ENCODE measurements at places on chromosomes 6 and 20. TPM values are rescaled to one million over a fixed set of nuclear protein-coding genes. Genes with fewer than 3 reads are reported as not detected.

DNA sequence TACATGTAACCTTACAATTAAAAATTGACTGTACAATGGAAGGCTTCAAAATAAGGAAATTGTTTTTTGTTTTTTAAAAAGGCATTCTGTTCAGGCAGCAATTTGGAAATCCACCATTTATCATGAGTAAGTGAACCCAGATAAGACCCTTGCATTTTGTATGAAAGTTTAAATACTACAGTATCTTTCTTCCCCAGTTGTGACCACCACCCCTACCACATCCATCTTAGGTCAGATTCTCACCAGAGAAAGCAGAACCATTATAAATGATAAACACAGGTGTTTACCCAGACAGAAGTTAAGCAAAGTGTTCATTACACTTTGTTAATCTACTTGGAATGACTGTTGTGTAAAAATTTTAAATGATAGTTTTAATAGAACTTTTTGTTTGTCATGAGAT is 20.2 kb downstream of the SENP6 start:
- no peaks in the 10 kb centered on the region for H3K27me3 ChIP-seq
- no peaks in the 10 kb centered on the region for H3K36me3 ChIP-seq
- H3K4me3 ChIP-seq: no peak overlapping the region
- no peak for DNase-seq

DNA sequence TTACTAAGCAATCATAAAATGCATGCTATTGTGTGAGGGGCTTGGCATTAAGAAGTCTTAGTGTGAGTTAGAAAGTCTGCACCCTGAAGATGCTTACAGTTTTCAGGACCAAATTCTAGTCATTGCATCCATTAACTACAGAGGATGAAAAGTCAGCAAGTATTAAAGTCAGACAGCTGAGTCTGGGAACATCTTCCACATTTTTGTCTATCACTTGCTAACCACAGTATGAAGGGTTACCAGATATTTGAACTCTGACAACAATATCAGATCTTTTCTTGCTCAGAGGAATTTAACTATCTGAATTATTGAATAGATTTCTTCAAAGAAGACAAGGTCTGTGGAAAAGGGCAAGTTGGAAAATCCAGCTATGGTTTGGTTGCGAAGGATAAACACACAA is 264.4 kb downstream of the BTBD9 start:
- no peak overlapping the region for H3K27ac ChIP-seq
- DNase-seq: no peak
- no peaks in the 10 kb centered on the region for H3K27me3 ChIP-seq
- no peak overlapping the region for H3K4me3 ChIP-seq

DNA sequence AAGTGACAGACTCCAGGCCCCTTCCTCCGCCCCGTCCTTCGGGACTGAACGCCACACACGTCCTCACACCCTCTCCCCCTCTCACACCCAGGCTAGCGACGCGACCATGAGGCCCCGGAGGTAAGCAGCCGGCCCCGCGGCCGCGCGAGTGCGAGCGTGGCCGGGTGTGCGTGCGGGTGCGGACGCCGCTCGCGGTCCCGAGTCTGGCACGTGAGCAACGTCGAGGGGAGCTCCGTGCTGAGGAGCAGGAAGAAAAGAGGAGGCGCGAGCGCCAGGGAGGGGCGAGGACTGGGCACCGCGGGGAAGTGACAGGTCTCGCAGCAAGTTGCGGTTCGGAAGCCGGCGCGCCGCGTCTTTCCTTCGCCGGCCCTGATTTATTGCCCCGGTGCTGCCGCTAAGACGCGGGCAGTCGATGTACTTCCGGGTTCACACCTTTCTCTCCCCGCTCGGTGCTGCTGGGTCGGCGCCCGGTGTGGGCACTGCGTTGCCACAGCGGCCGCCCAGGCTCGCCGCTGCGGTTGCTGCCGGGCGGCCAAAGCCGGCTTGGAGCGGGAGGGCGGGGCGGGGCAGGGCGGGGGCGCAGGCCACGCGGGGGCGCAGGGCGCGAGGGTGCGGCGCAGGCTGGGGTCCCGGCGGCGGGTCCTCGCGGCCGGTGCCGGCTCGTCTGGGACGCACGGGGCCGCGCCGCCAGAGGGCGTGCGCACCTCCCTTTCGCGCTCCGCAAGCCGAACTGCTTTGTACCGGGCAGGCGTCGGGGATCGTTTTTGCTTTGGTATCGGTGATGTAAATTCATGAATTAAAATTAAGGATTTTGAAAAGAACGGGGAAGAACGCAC is 15.8 kb upstream of the LIN28B start:
- no peaks in the 10 kb centered on the region for H3K36me3 ChIP-seq
- peaks cover 28% of the 10 kb centered on the region for H3K27me3 ChIP-seq
- peak overlapping the region; percentile 32 for H3K4me3 ChIP-seq
- peak; percentile 66 for DNase-seq
- H3K27ac ChIP-seq: no peak overlapping the region

GRCh38 chr6:162177746-162178145 is 549.8 kb downstream of the PRKN start:
- H3K4me1 ChIP-seq: no peaks in the 10 kb centered on the region
- H3K36me3 ChIP-seq: no peaks in the 10 kb centered on the region
- no peak for DNase-seq
- no peaks in the 10 kb centered on the region for H3K27me3 ChIP-seq
- no peak overlapping the region for H3K4me3 ChIP-seq

DNA sequence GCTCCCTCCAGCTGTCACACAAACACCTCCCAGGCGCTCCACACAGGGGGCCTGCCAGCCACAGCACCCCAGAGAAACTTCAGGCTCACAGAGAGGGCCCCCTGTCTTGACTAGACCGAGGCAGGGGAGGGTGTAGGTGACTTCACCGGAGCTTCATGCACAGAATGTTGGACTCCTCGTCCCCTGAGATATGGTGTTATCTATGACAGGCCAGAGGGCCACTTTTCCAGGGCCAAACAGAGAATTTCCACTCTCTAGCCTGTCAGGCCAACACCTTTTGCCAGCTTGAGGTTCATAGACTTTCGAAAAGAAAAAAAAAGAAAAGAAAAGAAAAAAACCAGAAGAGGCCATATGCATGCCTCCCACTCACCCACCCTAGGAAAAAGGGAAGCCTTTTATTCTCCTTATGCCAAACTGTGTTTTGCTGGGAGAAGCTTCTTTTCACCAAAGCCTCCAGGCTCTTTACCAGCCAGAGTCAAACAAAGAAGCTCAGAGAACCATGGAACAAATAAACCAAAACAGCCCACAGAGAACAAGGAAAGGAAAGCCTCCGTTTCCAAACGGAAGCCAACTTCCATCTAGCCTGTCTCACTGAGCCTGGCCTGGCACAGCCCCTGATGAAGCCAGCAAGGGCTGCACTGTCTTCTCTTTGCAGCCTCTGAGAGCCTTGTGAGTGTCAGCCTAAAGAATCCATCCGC is 313.2 kb upstream of the JARID2 start:
- H3K4me1 ChIP-seq: peaks cover 2% of the 10 kb centered on the region
- no peaks in the 10 kb centered on the region for H3K36me3 ChIP-seq
- H3K27ac ChIP-seq: no peak overlapping the region
- H3K27me3 ChIP-seq: no peaks in the 10 kb centered on the region
- DNase-seq: no peak

DNA sequence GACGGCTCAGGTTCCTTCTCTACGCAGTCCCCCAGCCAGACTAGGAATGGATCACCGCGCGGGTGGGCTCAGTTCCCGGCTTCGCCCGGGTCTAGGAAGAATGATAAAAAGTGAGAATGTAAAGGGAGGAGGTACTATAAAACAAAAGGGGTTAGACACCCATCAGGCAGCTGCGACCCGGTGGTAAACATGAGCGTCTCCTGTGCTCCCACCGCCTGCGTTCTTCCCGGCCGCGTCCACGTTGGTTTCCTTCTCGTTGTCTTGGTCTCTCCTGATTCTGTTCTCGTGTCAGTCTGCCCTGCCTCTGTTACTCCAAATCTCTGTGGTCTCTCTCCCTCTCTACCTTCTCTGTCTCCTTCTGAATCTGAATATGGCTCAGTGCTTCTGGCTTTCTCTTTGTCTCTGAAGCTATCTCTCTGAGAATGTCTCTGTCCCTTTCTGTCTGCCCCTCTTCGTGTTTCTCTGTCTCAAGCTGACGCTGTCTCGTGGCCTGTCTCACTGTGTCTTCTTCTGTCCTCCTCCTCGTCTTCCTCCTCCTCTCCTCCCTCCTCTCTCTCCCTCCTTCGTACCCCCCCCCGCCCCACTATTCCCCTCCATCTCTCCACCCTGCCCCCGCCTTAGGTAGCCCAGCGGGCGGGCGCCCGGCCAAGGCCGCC is 41.6 kb upstream of the FOXP4 start:
- peak; percentile 59 for DNase-seq
- H3K4me3 ChIP-seq: peak overlapping the region; percentile 26
- H3K27me3 ChIP-seq: peaks cover 11% of the 10 kb centered on the region
- no peak overlapping the region for H3K27ac ChIP-seq

DNA sequence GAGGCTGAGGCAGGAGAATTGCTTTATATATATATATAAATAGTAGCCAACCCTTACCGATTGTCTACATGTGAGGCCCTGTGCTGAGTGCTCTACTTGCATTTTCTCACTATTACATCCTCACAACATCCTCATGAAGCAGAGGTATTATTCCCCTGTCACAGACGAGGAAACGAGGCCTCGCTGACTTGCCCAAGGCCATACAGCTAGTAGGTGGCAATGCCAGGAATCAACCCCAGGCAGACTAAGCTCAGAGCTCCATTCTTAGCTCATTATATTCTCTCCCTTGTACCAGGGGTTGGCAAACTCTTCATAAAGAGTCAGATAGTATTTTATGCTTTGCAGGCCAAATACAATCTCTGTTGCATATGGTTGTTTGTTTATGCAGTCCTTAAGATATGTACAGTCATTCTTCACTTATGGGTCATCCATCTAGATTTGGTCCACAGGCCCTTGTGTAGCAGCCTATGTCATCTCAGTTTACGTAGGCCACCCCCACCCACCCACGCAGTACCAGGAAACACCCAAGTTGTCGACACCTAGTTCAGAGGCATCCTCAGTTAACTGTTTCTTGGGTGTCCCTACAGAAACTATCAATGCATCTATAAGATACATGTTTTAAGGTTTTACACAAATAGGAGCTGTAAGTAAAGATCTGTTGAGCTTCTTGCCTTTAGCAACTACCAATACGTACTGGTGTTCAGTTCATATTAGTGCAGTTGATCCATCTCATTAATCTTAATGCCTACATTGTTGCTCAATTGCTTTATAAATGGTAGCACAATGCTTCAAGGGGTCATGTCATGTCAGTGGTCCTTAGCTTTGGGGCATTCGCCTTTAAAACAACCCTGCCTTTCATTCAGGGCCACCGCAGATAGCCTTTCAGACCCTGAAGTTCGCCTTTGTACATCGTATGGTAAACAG is 3.0 kb downstream of the CASS4 start:
- H3K36me3 ChIP-seq: no peaks in the 10 kb centered on the region
- H3K27ac ChIP-seq: no peak overlapping the region
- H3K4me1 ChIP-seq: no peaks in the 10 kb centered on the region
- H3K4me3 ChIP-seq: no peak overlapping the region

TCF21 gene
- 0.45 TPM for polyA plus RNA-seq

ZNF831 gene
- polyA plus RNA-seq: 0.27 TPM

DHX16 gene
- 52.5 TPM for polyA plus RNA-seq

CLPSL1 gene
- polyA plus RNA-seq: not detected
